ENCODE measurements at places on chromosomes 11 and 22.

DNA sequence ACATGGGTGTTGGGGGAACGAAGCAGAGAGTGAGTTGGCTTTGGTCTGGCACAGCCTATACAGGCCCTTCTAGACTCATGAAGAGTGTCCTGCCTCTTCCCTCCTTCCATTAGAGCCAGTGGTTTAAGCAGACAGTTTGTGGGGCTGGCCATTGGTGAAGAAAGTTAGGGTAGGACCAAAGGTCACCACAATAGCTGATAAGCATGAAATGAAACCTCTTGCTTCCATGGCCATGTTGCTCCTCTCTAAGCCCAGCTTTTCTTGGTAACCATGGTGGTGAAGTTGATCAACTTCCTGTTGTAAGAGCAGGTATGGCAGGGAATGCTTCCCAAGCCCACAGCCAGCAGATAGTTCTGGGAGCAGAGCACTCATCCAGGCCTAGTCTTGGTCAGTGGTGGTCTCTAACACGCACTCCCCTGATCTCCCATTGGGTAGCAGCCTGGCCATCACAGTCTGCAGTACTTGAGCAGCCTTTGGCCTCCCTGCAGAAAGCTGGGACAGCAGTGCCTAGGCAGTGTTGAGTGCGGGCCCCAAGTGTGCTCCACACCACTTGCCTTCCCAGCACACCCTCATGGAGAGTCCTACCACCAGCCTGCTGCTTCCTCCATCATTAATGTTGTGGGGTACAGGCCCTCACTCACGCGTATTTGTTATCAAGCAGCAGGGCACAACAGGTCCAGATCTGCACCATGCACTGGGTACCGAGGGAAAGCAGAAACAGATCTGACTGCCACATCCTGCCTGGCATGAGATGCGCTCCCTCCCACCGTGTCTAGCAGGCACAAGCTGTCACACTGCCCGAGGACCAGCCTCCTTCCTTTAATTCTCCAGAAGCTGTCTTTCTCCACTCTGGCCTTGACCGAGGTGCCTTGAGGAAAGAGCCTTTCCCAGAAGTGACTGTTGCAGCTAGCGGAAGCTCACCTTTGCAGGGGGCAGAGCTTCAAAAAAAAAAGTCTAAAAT lies 65.8 kb upstream of the SUSD2 start:
- DNase-seq: no peak

DNA sequence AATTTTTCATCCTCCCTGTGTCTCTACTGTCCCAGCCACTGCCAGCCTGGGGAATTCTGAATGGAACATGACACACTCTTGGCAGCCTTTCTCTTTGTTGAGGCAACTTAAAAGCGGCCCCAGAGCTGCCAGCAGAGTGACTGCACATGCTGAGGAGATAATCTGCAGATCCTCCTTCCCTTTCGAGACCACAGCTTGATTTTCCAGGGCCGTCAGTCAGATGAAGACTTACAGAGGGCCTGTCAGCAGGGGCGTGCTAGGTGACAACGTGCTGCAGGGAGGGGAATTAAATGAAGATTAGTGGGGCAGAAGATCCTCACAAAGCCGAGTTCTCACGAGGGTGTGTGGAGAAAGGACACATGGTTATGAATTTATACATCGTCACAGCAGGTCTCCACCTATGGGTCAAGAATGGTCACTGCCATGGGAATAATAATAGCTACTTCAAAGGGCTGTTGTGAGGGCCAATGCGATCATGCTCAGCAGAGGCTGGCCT lies 193.5 kb upstream of the PITPNB start:
- DNase-seq: peak; percentile 87

- DNase-seq: peak; percentile 30
Observed at GRCh38 chr11:128503245-128503991, 83.9 kb downstream of the ETS1 start.

DNA sequence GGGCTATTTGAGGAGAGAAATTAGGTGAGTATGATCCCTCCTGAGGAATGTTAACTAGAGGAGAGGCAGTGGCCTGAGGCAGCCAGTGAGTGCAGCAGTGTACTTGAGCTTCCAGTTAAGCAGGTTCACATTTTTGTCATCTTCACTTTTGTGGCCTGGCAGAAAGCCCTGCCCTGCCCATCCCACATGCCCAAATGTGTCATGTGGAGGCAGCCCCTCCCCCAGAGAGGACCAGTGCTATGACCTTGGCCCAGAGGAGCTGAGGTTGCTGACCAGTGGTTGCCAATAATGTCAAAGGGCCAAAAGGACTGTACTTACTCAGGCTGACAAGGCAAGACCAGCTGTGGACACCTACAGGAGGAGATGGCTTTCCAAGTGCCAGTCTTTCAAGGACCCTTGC lies 17.6 kb upstream of the GRK2 start:
- peak; percentile 45 for DNase-seq

DNA sequence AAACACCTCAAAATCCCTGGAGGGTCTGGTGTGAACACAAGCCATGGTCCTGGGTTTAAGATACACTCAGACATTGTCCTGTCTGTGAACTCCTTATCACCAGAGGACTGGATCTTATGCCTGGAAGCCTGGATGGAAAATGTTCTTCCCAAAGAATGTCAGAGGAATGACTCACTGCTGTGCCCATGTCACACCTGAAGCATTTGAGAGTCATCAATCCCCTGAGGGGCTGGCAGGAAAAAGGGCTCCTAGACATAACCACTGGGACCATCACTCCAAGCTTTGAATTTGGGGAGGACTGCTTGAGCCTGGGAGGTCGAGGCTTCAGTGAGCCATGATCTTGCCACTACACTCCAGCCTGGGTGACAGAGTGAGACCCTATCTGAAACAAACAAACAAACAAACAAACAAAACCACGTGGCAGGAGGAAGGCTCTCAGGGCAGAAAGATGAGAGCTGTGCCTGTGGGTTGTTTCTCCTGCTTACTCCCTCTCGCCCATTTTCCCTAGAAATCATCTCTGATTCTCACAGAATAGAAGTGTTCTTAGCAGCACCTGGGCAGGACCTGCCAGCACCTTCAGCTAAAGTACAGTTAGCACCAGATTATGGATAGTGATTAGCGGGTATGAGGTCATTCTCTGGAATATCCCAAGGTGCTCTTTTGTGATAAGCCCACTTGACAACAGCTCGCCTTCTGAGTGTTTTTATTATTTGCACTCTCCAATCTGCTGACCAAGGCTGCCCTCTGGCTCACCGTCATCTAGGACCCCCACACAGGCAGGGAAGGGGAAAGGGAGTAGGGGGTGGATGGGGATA lies 11.9 kb upstream of the PRG2 start:
- no peak for DNase-seq

GRCh38 chr22:17086788-17087497 lies 2.1 kb downstream of the IL17RA start:
- DNase-seq: no peak

- DNase-seq: no peak
Observed at GRCh38 chr11:68598816-68599653, 85.3 kb upstream of the GAL start.

DNA sequence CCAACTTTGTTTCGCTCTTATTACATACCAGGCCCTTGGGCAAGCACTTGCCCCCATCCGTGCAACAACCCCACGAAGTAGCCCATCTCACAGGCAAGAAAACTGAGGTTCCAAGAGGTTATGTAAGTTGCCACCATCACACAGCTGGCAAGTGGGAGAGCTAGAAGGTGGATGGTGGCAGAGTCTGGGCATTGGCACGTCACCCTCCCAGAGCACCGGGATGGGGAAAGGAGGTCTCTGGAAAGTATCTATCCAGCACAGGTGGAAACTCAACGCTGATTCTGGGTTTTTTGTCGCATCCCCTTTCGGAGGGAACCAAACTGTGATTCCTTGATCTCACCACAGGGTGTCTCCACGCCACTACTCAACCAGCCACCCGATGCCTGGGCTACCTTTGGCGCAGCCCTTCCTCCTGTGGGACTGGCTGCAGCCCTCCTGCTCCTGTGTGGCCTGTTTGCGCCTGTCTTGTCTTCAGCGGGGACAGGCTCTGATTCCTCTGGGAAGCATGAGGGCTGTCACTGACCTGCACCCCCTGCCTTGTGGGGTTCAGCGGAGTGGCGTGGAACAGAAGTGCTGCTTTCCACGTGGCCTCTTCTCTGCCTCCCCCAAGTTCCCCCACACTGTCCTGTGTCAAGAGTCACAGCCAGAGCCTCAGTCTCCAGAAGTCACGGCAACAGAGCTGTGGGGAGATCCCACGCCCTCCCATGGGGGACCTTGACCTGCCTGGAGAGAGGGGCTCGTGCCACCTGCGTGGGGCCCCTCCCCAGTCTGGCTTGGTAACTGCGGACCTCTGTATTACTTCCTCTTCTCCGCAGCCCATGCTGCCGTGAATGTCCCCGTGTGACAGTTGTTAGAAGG lies 34.4 kb upstream of the TRIM29 start:
- DNase-seq: peak; percentile 89

- no peak for DNase-seq
Observed at GRCh38 chr22:25845985-25846745, 104.2 kb downstream of the MYO18B start.

DNA sequence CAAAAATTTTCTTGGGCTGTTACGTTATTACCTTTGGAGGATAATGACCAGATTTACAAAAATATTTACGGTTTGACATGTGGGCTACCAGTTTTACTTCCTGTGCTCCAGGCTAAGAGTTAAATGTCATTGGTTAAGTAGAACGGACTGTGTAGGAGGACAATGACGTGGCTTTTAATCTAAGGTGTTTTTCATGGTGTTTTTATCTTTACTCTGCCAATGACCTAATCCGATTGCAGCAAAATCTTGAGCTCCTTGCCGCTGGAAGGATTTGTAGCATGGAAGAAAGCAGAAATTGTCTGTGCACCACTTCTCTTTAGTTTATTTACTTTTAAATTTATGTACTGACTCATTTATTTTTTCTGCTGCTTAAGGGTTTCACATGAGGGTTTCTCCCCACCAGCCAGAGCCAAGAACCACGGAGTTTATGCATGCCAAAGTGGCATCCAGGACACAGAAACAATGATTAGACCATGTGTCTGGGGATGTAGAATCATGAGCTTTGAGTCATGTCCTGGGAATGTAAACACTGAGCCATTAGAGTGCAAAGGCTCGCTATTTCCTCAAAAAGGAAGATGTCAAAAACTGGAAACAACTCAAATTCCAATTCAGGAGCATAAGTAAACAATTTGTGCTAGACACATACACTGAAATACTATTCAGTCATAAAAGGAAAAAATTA lies 1.9 kb upstream of the CARD16 start:
- peak; percentile 34 for DNase-seq

DNA sequence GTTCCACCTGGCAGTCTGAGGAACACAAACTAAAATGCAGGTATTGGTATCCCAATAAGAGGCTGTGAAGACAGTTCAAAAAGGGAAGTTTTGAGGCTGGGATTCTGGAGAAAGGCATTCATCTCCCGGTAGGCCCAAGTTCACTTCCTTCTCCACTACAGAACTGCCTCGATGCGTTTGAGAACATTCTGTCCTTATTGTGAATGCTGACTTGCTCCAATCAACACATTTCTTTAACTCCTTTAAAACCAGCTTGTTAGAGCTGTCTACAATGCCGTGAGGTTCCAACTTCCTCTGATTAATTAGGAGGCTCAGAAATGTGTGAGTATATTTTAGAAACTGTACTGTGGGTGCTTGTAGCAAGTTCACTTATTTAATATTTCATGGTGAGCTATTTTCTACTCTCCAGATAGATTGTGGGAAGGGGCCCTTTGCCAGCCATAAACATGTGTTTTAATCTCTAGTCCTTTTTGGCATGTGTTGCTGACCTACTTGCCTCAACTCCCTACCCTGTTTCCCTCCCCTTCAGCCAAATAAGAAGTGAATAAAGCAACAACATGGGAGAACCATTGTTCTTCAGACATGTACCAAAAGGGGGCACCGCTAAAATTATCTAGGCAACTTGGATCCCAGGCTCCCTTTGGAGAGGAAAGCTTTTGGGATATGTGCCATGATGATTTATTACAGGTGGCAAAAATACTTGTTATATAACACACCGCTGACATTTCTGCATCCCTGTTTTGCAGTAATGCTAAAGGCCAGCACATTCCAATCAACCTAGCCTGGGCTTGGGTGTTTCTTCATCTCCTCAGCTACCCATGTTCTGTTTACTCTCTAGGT lies 245.6 kb downstream of the BLID start:
- no peak for DNase-seq

DNA sequence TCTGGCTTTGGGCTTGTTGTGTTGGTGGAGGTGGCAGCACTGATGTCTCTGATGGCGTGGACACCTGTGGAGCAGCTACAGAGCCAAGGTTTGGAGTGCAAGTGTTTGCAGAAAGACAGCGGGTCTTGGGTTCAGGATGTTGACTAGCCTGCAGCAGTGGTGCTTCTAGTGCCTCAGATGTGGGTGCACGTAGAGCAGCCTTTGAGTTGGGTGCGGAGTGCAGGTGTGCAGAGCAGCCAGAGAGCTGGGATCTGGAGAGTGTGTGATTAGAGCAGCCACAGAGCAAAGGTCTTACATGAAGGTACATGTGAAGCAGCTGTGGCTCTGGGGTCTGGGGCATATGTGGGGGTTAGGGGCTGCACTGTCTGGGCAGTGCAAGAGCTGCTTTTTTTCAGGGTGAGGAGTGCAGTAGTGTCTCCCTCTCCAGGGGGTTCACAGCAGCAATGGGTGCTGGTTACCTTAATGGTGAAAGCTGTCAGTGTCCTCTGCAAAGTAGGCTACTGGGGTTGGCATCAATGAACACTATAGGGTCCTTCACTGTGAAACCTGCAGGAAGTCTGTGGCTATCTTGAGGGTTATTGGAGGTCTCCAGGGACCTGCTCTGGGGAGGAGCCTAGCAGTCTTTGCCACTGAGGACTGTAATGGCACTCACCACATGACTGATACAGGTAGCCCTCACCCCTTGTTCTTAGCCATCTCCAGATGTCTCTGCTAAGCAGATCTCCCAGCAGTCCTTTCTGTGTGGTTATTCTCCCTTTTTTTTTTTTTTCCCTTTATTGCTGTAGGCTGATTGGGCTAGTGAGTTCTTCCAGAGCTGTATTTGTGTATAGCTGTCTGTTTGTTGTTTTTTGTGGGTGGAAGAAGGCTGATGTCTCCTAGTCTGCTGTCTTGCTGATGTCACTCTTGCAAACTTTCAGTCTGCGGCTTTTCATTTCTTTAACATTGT lies 14.3 kb downstream of the BIRC2 start:
- no peak for DNase-seq

DNA sequence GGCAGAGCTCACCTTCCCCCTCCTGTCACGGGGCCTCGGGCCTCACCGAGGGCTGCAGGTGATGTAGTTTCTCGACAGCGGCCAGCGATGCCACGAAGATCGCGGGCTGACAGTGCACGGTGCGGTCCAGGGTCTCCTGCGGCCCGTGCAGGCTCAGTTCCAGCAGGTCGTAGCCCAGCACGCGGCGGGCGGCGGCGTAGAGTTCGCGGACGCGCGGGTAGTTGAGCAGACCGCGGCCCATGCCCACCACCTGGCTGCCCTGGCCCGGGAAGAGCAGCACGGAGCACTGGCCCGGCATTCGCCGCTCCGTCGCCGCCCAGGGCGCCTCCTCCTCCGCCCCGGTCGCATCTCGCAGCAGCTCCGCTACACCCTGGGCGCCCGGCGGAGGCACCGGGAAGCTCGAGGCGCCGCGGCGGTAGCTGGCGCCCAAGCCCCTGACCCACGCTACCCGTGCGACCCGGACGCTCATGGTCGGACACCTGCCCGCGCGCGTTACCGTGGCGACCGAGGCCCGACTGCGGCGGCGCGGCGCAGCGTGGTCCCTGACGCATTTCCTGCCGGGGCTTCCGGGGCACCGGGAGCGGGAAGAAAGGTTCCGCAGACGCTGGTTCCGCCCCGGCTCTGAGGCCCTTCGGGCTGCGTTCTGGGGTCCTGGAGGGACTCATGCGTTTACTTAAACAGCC lies at the start of gene MCAT:
Gene MCAT (minus strand): TSS at position 519 of the 683 bp plus-strand sequence. CDS start 50 bp downstream, at position 469.
- DNase-seq: peak; percentile 90

GRCh38 chr11:64382586-64382985 lies 23.6 kb downstream of the RPS6KA4 start:
- no peak for DNase-seq

All from eye (tissue), 1 donor.